Right lobe of liver (tissue), 6 donors: ENCODE measurements at places on chromosomes 1 and 21. TPM values are rescaled to one million over a fixed set of nuclear protein-coding genes. Genes with fewer than 3 reads are reported as not detected.

LCK gene
- 0.73 TPM for total RNA-seq

FAAH gene
- 28.7 TPM for total RNA-seq

ILDR2 gene
- total RNA-seq = 2.5 TPM

RHBDL2 gene
- total RNA-seq = not detected

LRRN2 gene
- total RNA-seq = 0.74 TPM

OLFML3 gene
- total RNA-seq = 6.3 TPM

MMEL1 gene
- not detected for total RNA-seq

LSM10 gene
- total RNA-seq = 15.2 TPM

ELF3 gene
- 266 TPM for total RNA-seq

ALPL gene
- total RNA-seq = 80.6 TPM

DNA sequence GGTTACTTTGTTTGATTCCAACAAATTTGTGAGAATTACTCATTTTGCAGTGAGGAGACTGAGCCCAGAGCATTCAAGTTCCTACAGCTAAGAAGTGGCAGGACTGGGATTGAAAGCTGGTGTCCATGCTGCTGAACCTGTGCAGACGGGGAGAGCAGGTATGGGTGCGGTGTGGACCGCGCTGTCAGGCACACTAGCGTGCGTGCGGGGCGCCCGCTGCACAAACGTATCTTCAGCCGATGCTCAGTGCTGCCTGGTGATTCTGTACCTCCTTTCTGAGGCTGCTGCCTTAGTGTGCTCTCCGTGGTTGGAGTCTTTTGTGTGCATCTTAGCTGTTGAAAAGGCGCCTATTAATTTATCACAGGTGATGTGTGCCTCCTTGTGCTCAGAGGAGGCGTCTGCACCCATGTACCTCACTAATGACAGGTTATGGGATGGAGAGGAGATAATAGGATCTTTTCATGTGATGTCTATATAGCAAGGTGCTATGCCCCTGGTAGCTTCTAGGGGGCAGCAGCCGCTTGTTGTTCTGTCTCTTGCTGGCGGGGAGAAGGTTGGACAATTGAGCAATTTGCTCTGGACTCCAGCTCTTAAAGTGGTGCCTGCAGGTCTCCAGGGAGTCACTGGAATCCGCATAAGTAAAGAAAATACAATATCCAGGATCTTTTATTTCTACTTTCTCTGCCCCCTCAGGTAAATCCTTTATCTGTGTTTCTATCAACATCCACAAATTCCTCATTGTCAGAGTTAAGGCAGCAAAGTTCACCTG is 32.5 kb downstream of the PEX14 start:
- DNase-seq = peak; percentile 75

GRCh38 chr1:223208164-223209076 is 65.4 kb upstream of the TLR5 start:
- DNase-seq = no peak

- DNase-seq = no peak
These were observed 401.3 kb downstream of the CAMTA1 start for GRCh38 chr1:7186382-7187111.

GRCh38 chr1:3714284-3714741 is 37.9 kb upstream of the CCDC27 start:
- DNase-seq = peak; percentile 60

DNA sequence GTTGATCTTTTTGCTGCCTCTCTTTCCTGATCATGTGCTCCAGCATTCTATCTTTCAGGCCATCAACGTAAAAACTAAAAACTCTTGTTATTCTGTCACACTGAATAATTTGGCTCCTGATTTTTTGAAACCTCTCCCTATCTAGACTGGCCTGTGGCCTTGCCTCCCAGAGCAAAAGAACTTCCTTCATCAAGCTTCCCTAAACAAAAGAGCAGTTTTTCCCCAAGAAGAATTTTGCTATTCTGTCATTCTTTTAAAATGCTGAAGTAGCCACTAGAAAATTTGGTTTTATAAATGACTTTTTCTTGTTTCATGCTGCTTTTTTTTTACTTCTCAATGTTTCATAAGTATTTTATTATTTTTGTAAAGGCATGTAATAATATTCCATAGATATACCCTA is 37.1 kb upstream of the CR2 start:
- no peak for DNase-seq

DNA sequence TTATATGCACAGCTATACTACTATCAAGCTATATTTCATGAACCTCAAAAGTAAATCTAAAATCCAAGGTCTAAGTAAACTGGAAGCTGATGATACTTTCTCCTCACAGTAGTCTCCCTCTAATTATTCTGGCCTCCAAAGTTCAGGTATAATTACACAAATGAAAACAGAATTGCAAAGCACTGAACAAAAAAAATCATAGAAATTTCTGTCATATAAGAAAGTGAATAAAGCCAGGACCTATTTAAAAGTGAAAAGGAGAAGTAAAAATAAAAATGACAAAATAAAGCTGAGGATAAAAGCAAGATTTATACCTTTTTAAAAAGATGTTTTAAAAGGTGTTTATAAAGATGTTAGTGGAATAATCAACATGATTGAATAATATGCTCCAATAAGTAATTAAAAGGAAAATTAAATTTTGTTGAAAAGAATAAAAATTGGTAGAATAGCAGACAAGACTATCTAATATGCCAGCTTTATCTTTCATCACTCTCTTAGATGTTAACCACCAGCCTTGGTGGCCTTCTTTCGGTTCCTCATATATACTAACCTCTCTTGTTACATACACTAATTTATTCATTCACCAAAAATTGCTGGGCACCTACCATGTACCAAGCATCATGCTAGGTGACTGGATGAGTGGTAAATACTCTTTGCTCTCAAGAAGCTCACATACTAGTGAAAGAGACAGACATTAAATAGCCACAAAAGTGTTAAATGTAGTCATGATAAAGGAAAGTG is 25.1 kb downstream of the SHCBP1L start:
- DNase-seq = no peak

DNA sequence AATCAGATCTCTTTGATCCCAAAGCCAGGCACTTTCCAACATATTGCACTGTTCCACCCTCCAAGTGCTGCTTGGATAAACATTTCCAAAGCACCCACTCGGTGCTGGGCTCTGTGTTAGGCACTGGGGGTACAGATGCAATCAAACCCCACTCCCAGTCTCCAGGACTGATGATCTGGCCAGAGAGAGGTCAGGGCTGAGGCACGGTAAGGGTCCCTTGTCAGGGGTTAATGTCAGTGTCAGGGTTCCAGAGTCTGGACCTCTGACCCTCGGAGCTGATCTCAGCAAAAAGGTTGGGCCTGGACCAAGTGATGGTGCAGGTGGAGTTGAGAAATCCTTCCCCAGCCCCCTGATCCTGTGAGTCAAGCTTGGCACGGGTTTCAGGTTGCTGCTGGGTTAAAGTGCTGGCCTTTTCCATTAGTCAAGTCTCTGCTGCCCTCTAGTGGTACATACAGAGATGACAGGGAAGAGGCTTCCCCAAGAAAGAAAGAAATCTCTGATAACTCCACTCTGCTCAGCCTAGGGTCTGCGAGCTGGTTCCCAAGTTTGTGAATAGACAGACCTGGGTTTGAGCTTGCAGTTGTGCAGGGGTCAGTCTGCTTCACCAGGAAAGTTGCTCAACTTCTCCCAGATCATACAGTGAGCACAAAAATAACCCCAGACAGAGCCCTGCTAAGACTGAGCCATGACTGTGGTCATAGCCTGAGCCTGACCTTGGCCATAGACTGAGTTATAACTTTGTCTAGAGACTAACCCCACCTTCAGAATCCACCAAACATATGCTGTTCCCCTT is 74.6 kb downstream of the DMRTA2 start:
- peak; percentile 45 for DNase-seq

- DNase-seq = no peak
These were observed 183.6 kb downstream of the HFM1 start for GRCh38 chr1:91221017-91221416.

DNA sequence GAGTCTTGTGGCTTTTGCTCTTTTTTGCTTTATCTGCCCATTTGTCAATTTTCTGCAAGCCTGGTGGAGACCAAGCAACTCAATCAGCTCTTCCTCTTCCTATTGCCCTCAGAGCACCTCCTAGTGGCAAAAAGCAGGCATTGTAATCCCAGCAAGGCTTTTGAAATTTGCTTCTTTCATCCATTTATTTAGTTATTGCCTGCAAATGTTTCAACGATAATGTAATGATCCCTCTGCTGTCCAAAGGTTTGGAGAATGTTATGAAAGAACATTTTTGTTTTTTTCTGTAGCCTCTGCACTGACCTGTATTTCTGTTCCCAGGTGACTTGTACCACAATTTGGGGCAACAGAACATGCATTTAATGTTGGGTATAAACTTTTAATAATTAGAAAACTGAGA is 127.8 kb downstream of the GABPA start:
- no peak for DNase-seq

DNA sequence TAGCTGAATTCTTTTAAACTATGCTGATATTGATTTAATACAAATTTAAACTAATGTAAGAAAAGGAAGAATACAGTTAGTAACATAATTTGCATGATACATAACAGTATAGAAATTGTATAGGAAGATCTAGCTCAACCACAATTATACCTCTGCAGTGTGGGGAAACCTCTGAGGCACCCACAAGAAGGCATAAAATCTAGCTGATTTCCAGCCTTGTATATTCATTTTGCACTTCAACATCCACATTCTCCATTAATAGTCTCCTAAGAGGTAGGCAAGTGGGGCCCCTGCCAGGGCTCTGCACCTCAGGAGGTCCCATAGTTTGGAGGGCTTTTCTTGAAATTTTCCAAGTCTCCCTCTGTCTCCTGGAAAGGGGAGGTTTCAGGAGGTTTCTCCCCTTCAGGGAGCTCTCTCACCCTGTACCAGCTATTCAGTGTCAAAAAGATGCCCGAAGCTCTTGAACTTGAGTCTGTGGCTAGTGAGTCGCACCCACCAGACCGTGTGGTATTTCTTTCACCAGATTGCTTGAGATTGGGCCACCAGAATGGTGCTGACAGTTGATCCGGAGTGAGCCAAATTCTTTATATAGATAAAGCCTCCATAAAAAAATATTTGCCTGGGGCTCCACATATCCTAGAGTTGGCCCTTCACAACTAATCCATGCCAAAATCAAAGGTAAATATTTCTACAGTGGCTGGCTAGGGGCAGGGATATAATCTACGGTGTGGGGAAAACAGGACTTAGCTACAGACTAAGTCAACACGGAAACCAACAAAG is 108.2 kb downstream of the TIAM1 start:
- no peak for DNase-seq

DNA sequence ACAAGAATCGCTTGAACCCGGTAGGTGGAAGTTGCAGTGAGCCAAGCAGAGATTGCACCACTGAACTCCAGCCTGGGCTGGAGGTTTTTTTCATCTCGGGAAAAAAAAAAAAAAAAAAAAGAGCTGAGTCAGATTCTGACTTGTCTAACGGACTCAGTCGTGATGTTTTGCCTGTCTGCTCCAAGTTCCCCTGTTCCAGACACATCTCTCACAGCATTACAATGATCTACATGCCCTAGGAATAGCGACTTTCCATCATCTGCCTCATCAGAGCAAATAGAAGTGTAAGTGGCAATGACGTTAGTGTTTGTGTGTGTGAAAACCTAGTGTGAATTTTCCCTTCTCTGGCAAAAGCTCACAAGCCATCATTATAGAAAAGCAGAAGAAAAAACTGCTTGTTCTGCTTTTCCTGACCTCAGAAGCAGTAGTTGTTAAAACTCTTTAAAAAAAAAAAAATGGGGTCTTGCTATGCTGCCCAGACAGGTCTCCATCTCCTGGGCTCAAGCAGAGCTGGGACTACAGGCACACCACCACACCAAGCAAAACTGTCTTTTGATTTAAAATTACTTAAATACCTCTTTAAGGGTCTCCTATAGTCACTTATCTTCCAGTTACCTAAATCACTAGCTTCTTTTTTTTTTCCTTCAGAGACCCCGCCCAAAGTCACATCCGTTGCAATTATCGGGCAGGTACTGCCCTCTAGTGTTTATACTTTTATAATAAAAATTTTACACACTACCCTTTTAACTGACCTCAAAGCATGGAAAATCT is 37.3 kb downstream of the PLEKHO1 start:
- DNase-seq = no peak

GRCh38 chr1:6995789-6996188 is 210.5 kb downstream of the CAMTA1 start:
- no peak for DNase-seq

DNA sequence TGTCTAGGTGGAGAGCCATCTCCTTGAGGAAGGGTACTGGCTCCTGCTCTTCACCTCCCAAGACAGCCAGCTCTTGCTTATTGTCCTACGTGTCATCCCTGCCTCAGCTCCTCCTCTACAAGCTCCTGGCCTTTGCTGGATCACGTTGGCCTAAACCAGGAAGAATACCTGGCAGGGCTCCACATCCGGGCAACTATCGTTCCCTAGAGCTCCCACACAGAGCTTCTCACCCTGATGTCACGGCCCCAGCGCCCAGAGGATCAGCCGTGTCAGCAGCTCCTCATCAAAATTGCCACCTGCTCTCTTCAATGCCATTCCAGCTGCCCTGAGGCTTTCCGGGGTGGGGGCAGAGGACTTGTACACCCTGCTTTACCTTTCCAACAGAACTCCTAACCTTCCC is 1.9 kb upstream of the TPM3 start:
- DNase-seq = peak; percentile 63

DNA sequence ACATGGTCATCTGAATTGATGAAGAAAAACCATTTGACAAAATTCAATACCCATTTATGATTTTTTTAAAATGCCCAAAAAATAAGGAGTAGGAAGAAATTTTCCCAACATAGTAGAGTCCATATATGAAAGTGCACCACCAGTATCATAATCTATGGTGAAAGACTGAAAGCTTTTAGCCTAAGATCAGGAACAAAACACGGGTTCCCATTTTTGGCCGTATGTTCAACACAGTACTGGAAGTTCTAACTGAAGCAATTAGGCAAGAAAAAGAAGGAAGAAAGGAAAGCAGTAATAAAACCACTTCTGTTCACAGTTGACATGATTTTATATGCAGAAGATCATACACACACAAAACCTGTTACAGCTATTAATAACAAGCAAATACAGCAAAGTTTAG is 227.8 kb upstream of the RAB4A start:
- no peak for DNase-seq

- no peak for DNase-seq
These were observed 180.2 kb downstream of the PTPRU start for GRCh38 chr1:29416267-29417146.
